ENCODE measurements at places on chromosomes 12 and 14.
A peak's percentile ranks its signal among the peaks of the same experiment; 100 is the strongest.

- DNase-seq = no peak
Observed at GRCh38 chr14:104880584-104881210, 15.6 kb downstream of the CEP170B start.

DNA sequence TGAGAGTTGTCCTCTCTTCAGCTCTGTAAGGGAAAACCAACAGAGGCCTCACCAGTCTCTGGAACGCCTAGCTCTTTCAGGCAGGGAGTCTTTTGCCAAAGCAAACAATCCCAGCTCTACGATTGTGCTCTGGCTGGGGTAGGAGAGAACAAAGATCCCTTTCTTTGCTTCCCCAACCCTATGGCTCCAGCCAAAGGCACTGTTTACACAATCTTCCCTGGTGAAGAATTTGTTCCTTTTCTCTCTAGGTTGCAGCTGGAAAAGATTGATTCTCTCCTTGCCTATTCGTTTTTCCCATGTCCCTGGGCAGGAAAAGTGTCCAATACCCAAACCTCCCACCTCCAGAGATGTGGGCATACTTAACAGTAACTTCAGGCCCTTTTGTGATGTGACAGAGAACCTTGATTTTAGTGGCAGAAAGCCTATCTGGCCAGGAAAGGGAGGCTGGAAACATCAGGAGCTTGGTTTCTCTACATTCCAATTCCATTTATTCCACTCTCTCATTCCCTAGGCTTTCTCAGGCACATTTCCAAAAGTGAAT lies 16.8 kb downstream of the ATP5MC2 start:
- DNase-seq = peak; percentile 81

DNA sequence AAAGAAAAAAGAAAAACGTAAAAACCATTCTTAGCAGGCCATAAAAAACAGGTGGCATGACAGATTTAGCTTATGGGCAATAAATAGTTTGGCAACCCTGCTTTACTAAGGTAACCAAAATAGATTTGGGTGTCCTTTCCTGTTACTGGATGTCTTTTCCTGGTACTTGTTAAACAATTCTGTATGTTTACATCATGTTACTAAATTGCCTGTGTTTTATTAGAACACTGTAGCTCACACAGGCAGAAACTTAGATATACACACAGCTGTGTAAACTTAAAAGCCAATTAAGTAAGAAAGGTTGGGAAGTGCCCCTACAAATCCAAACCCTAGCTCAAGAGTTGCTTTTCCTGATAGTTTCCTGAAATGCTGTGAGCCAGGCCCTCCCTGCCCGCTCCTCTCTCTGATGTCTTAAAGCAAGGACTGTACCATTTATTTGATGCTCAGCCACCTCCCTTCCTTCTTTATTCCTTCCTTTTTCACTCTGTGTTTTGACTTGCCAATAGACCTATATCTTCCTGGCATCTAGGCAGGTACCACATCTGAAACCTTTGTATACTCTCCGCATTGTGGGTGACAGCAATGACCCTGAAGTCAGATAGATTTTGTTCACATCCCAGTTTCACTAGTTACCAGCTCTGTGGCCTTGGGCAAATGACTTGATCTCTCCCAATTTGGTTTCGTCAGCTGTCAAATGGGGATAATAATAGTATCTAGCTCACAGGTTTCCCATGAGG lies 3.7 kb upstream of the CAMKK2 start:
- DNase-seq = no peak

DNA sequence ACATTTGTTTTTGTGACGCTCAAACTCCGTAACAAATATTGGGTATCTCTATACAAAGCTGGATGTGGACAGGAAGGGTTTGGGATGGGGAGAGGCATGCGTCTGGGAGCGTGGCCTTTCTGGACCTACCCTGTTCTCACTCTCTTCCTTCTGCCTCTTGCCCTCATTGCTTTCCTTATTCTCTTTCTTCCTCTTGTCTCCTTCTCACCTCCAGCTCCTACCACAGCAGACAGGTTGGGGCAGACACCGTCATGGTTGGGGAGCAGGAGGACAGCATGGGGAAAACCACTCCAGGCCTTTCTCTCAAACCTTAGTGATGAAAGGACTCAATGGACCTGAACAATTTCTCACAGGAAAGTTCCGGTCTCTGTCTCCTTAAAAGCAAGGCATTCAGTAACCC lies 465.3 kb downstream of the RAD51B start:
- DNase-seq = no peak

GRCh38 chr12:82665142-82665923 lies 21.4 kb upstream of the TMTC2 start:
- no peak for DNase-seq

DNA sequence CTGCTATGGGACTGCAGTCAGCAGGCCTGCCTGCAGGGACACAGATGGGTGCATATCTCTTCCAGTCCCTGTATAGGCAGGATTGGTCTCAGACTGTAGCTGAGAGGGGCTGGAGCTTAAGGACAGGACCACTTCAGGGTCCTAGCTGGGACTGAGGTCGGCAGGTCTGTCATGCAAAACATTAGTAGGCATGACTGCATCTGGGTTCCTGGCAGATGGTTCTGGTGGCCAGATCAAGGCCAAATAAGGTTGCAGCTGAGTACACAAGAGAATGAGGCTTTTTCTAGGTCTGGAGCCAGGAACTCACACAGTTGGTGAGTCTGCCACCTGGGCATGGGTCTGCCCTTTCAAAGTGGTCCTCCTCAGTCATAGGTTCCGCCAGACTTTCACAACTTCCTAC lies 155.8 kb downstream of the TPH2 start:
- no peak for DNase-seq

GRCh38 chr14:94423453-94424056 lies 29.0 kb downstream of the SERPINA11 start:
- peak; percentile 75 for DNase-seq

DNA sequence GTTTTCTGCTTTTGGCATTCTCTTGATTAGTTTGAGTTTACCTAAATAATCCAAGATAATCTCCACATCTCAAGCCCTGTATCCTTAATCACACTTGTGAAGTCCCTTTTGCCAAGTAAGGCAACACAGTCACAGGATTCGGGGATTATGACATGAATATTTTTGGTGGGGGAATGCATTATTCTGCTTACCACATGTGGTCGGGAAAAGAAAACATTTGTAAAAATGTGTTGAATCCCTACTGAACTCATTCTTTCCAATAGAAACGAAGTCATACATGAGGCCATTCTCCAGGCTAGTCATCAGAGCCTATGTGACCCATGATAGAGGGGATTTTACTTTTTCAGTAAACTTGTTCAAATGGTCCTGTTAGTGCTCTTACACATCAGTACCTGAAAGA lies 58.5 kb upstream of the PRICKLE1 start:
- no peak for DNase-seq

GRCh38 chr12:85266356-85266755 lies 13.7 kb upstream of the ALX1 start:
- no peak for DNase-seq

DNA sequence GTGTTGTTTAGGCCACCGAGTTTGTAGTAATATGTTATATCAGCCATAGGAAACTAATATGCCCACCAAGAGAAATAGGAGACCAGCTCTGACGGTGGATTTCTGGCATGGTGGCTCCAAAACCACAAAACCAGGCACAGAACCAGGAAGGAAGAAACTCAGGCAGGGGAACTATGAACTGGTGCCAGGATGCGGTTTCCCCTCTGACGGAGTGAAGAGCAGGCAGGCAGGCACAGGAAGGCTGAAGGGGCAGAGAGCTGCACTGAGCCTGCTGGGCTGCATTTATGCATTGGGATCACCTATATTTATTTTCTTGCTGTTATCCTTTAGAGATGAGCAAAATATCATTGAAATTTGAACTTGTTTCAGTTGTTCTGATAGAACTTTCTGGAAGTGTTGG lies 479.4 kb downstream of the VRK1 start:
- DNase-seq = no peak

- no peak for DNase-seq
Observed at GRCh38 chr12:13727707-13728195, 253.7 kb downstream of the GRIN2B start.

DNA sequence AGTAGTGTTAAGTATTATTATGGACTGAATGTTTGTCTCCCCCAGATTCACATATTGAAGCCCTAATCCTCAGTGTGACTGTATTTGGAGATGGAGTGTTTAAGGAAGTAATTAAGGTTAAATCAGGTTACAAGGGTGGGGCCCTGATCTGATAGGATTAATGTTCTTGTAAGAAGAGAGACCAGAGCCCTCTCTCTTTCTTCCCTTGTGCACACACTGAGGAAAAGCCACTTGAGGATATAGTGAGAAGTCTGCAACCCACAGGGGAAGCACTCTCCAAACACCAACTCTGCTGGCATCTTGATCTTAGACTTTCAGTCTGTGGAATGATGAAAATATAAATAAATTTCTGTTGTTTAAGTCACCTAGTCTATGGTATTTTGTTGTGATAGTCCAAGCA lies 2.2 kb upstream of the KLRG1 start:
- no peak for DNase-seq

GRCh38 chr14:77565289-77565993 lies 51.0 kb downstream of the SPTLC2 start:
- no peak for DNase-seq

GRCh38 chr12:3168223-3169221 lies 91.3 kb downstream of the TSPAN9 start:
- DNase-seq = peak; percentile 88

- DNase-seq = no peak
Observed at GRCh38 chr14:70280931-70281330, 78.6 kb downstream of the COX16 start.

DNA sequence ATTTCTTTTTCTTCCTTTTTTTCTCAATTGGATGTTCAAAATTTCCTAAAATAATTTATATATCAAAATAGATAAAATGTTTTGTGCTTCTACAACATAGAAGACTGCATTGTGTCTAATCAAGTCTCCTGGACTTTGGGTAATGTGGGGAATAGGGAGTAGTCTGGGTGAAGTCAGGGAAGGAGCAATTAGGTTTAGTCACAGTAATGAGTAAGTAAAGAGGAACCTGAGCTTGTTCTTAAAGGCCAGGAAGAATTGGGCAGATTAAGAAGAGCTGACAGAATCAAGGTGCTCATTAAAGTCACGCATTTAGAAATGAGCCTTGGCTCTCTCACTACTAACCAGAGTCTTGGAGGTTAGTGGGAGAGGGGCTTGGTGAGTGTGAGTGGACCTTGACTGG lies 233.3 kb upstream of the SSTR1 start:
- no peak for DNase-seq

- DNase-seq = no peak
Observed at GRCh38 chr14:51684760-51685159, 33.0 kb downstream of the FRMD6 start.

- no peak for DNase-seq
Observed at GRCh38 chr12:28937196-28937595, 211.9 kb upstream of the FAR2 start.

DNA sequence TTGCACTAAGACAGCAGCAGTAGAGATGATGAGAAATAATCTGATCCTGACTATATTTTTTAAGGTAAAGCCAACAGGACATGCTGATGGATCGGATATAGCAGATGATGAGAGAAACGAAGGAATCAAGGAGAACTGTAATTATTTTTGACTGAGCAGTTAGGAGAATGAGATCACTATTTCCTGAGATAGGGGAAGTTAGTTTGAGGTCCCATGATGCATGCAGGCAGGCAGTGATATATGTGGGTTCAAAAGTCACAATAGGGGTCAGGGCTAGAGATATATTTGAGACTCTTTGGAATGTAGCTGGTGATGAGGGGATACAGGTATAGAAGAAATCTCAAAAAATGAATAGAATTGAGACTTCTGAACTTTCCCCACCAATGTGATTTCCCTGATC lies 107.6 kb downstream of the GTF2A1 start:
- no peak for DNase-seq

- DNase-seq = no peak
Observed at GRCh38 chr14:105858676-105859025, 332.3 kb downstream of the TMEM121 start.

GRCh38 chr14:69484444-69485314 lies at the start of gene PLEKHD1:
PLEKHD1 (plus strand) TSS chr14:69484728; CDS start chr14:69484966, 238 bp downstream.
- no peak for DNase-seq

DNA sequence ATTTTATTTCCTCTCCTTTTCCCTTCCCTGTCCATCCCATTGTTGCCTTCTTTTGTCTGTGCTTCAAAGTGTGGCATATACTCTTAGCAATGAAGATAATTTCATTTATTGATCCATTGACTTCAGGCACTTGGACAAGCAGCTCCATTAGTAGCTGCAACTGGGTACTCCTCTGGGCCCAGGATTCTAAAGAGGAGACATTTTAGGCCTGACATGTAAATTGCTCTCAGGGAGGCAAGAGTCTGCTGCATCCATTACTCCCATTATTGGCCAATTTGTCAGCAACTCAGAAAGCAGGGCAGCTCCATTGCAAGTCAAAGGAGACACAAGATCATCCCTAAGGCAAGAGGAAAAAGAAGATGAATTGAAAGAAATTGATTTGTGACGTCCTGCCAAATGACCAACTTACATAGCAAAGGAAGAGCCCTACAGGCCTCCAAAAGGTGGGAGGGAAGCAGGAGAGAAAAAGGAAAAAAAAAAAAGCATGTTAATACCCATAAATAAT lies 1094.1 kb upstream of the FLRT2 start:
- DNase-seq = no peak

GRCh38 chr12:113103756-113104450 lies 31.7 kb downstream of the RASAL1 start:
- no peak for DNase-seq

GRCh38 chr14:100654814-100655740 lies 67.9 kb upstream of the BEGAIN start:
- peak; percentile 30 for DNase-seq

- DNase-seq = no peak
Observed at GRCh38 chr12:116421785-116422538, 137.2 kb upstream of the MAP1LC3B2 start.

GRCh38 chr14:45251912-45252311 lies 1.1 kb downstream of the MIS18BP1 start:
- peak; percentile 27 for DNase-seq

- no peak for DNase-seq
Observed at GRCh38 chr12:12683725-12684124, 12.3 kb downstream of the GPR19 start.

- DNase-seq = peak; percentile 21
Observed at GRCh38 chr14:45247427-45247826, 5.6 kb downstream of the MIS18BP1 start.

- no peak for DNase-seq
Observed at GRCh38 chr12:30485230-30485890, 210.3 kb downstream of the IPO8 start.

- DNase-seq = no peak
Observed at GRCh38 chr12:55724940-55725309, 3.9 kb downstream of the CD63 start.

Data from A549 (cell line).